ENCODE measurements at places on chromosomes 11 and 22.
A peak's percentile ranks its signal among the peaks of the same experiment; 100 is the strongest.

DNA sequence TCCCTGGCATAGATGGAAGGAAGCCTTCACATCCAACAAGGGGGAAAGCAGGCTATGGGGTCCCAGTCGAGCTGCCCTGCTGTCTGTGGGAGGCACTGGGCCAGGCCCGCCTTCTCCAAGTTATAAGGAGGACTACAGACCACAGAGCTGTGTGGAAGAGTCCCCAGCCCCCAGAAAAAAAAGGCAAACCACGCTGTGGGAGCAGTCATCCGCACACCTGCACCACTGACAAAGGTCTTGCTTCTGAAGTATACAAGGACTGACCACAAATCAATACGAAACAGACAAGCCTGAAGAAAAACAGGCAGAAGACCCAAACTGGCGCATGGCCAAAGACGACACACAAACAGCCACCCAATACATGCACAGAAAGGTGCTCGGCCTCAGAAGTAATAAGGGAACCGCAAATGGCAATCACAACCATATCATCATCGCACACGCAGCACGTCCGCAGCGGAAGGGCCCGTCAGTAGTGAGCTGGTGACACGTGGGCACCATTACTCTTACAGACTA lies 384.1 kb downstream of the CTTN start:
- no peak for DNase-seq

DNA sequence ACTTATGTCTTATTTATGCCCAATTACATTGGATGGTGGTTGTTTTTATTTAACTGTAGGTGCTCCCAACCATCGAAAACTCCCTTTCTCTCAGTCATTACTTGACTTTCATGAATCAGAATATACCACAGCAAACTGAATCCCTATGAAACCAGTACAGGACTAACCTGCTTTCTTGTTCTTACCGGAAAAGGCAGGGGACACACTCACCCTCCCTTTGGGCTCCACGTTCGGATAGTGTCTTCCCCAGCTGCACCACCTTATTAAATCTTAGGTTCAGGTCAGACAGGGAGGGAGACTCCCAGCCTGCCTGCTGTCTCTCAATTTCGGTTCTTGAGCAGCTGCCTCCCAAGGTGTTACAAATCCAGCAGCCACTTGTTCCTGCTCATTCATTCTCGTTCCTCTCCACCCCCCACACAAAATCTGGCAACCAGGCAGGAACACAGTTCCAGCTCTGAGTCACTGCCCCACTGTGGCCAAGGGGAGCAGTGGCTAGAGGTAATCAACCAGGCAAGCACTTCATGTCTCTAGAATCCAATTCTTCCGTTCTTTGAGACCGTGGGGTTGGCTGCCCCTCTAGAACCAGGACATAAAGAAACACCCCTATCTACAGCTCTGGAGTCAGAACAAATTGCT lies 133.0 kb downstream of the PLEKHA7 start:
- DNase-seq, result no peak

DNA sequence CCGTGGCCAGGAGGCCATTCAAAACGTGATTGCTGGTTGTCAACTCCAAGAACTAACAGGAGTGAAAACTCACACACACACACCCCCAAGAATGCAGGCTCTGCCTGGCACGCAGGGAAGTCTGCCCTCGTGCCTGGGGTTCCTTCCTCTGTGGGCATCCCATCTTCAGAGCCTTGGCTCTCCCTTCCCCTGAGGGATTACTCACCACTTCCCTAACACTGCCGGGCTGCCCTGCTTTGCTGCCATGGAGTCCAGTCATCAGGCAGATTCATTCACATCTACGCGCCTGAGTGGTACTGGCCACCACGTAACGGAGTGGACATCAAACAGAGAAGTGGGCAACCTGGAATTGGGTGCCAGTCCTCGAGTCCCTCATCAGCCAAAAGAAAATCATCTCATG lies 120.7 kb upstream of the TMEM45B start:
- DNase-seq, result no peak

- no peak for DNase-seq
Measured at GRCh38 chr11:67582011-67582410, 1.6 kb upstream of the GSTP1 start.

DNA sequence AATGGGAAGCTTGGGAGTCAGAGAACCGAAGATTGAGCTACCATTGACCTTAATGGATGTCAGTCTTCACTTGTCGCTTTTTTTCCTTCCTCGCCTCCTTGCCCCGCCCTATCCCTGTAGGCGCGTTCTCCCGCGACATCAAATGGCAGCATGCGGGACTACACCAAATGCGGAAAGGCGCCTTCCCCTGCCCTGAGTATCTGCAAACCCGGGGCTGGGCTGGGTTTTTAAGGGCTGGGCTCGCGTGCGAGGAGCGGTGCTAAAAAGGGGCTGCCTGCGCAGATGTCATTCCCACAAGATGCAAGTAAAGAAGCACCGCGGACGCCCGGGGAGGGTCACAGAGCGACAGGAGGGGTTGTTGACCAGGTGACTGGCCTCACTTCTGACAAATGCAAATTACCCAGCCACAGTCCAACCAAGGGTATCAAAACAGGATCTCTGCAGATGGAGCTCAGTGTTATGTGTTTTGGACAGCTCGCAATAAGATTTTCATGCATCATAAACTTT lies 4.7 kb upstream of the FAM111B start:
- peak; percentile 55 for DNase-seq

GRCh38 chr11:9736365-9736764 lies 72.5 kb downstream of the SWAP70 start:
- DNase-seq, result no peak

- DNase-seq, result no peak
Measured at GRCh38 chr11:64100782-64101353, 65.0 kb downstream of the MACROD1 start.

GRCh38 chr11:125372088-125372487 lies 124.0 kb downstream of the FEZ1 start:
- no peak for DNase-seq

GRCh38 chr11:91133361-91133760 lies 910.5 kb upstream of the CHORDC1 start:
- no peak for DNase-seq

DNA sequence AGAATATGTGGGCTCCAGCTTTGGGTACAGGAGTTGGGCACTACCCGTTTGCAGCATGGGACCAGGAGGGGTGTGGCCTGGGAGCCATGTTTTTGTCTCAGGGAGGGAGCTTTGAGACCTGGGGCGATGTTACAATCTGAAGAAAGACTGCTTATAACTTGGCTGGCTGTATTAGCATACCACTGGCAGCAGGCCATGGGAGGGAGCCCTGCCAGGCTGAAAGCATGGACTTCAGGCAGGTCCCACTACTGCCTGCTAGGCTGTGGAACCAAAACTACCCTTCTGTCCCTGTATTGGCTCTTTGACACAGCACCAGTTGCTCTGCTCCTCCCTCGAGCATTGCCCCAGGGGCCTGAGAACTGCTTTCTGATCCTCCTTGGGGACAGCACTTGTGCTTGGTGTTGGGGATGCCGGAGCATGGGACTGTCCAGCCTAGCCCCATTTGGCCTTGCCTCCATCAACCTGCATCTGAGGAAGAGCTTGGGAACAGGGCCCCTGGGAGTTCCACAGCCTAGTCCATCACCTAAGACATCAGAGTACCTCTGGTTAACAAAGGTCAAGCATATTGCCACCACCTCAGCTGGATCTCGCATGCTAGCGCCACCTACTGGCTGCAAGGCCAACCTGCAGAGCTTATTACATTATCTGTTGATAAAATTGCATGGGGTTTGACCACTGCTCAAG lies 217.4 kb downstream of the SBF2 start:
- peak; percentile 16 for DNase-seq

- no peak for DNase-seq
Measured at GRCh38 chr11:91810871-91811270, 413.7 kb upstream of the FAT3 start.

- DNase-seq, result no peak
Measured at GRCh38 chr11:69874178-69874983, 55.2 kb upstream of the FGF3 start.

GRCh38 chr11:82873919-82874333 lies 26.3 kb downstream of the PRCP start:
- no peak for DNase-seq

- no peak for DNase-seq
Measured at GRCh38 chr11:118007040-118007439, 20.8 kb downstream of the IL10RA start.

DNA sequence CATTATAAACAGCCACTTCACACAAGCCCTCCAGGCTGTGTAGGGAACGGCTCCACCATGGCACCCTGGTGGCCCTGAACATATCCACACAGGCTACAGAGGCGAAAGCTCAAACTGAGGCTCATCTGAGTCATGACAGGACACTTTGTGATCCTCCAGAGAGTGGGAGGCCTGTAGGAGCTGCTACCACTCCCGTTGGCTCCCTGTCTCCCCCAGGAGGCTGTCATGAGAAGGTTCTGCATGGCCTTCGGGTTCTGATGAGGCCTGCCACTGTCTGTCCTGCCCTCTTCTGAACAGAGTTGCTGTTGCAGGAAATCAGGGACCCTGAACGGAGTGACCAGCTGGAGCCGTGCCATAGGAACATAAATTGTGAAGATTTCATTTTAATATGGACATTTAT lies 23.8 kb upstream of the ALDH3B2 start:
- peak; percentile 6 for DNase-seq

GRCh38 chr11:10878408-10879214 lies 20.8 kb upstream of the ZBED5 start:
- no peak for DNase-seq

GRCh38 chr11:110984147-110984546 lies 261.4 kb upstream of the POU2AF2 start:
- no peak for DNase-seq

DNA sequence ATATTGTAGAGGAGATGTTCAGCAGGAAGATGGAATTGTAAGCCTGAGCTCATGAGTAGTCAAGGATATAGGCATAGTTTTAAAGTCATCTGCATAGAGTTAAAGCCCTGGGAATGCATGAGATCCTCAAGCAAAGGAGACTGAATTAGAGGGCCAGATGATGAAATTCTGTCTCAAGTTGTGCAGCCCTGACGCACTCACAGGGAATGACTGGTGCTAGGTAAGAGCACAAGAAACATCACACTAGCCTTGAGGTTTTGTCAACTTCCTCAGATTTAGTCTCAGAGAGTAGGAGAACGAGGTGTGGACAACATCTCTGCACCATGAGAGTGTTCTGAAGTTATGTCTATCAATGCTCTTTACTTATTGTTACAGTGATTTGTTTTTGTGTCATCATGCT lies 5.8 kb downstream of the RAB38 start:
- no peak for DNase-seq

DNA sequence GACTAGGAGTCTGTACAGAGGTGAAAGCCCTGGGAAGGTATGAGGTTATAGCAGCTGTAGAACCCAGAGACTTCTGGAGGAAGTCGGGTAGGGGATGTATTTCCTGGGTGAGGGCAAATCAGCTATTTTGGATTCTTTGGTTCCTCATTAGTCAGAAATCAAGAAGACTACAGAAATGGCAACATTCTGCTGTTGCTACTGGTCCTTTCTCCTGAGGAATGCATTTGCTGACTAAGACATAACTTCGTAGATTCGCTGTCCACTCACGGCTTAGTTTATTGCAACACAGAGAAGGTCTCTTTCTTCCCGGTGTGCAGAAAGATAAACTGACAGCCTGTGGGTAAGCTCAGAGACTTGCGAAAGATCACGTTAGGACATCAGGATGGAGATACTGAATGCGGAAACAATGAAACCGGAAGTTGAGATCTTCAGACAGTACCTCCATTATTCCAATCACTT lies 25.3 kb upstream of the SESN3 start:
- DNase-seq, result no peak

DNA sequence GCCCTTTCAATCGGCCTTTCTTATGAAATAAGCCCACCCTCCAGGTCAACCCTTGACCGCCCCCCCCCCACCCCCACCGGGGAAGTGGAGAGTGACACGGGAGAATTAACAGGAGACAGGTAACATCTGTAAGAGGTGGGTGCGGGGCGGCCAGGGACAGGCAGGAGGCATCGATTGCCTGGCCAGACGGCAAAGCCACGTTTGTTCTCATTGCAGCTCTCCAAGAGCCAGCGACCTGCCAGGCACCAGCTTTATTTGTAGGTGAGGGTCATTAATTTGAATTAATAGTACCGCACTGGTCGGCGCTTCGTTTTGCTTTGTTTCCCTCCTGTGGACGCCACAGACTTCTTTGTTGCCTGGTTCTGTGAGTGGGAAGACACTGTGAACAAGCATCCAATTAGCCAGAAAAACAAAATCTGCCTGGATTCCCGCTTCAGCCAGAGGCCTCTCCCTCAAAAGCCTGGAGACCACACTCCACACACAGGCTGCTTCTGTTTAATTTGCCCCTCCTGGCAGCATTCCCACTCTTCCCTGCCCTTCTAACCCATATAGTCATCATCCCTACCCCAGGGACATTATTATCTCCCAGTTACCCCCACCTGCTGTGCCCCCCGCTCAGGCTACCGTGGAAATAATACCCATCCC lies 104.5 kb upstream of the OPCML start:
- DNase-seq, result no peak

DNA sequence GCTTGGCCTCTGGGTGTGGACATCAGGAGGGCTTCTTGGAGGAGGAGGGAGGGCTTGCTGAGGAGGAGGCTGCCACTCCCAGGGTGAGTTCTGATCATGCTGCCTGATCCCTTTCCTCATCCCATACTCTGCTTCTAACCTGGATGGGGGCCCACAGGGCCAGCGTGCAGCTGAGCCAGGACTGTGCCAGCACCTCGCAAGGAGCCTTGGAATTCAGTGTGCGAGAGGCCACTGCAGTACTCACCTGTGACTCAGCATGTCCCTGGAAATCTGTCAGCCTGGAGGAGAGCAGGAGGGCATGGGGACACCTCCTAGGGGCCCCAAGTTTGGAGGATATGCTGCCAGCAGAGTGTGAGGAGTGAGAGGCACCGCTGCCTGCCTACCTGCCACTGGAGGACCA lies 4.2 kb upstream of the GAB4 start:
- DNase-seq, result no peak

DNA sequence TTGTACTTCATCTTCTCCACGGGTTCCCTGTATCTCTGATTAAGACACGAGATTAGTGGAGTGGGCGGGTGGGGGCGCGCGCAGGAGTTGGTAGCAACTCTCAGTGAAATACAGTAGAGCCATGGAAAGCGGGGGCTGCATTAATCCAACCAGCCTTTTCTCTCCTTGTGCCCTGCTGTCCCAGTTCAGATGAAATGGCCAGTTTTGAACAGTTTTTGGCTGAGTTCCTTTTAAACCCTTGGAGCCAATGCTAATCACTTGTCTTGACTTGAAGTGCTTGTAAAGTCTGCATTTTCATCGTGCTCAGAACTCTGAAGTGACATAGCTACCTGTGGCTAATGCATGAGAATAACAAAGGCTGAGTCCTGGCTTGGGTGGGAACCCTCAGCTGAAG lies 734 bp upstream of the TMEM123 start:
- DNase-seq, result peak; percentile 38

DNA sequence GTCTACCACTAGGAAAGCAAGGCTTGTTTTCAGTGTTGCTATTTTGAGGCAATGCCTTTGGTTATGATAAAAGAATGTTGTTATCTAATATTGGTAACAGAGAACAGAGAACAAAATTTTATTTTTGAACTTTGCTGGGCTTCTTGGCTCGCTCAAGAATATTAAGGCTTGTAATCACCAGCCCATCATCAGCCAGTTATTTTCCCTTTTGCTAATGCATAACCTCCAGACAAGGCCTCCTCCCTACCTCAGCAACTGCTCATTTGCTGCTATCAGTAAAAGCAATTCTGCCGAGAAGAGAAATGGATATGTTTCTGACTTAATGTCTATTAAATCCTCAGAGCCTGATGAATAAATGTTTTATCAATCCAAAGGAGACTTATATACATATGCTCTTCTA lies 8.9 kb downstream of the MTMR2 start:
- DNase-seq, result no peak

Measured in stimulated activated CD4-positive, alpha-beta T cell treated with anti-CD3 and anti-CD28 coated beads, Interleukin-4, amount 100 ng/mL, for 48 hours (primary cell).